Caudate nucleus (tissue), 63 donors: ENCODE measurements at places on chromosomes 16 and 17.

GRCh38 chr17:66753126-66753920 lies 81.6 kb upstream of the CACNG5 start:
- no peak for DNase-seq

GRCh38 chr17:41413982-41414381 lies 10.4 kb downstream of the KRT37 start:
- DNase-seq = no peak

- no peak for DNase-seq
These were observed 280.6 kb upstream of the SALL1 start for GRCh38 chr16:51431517-51432241.

DNA sequence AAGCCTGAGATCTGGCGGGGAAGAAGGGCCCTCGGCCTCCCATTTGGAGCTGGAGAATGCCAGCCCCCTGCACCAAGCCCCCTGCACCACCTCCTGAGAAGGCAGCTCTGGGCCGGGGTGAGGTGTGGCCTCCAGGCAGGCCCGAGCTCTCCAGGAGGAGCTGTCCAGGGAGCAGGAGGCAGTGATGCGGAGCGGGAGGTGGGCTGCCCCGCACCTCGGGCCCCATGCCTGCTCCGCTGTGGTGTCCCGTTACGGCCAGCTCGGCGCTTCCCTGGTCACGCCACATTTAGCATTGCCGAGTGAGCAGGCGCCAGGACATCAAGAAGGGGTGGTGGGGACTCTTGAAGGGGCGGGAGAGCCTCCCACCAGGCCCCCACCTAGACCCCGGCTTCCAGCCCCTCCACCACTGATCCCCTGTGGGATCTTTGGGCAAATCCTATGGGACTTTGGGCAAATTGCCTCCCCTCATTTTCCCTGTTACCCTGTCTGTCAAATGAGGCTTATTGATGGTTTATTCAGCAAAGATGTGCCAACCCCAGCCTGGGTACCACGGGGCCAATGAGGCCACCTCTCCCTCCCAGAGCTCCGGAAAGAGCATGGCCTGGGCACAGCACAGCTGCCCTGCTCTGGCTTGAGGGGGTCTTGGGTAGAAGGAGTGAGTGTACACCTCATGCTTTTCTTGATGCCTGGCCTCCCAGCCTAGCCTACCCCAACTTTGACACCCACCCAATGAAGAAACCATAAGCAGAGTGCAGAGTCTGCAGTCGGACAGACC lies 15.3 kb downstream of the FOXN1 start:
- DNase-seq = no peak

GRCh38 chr16:51752438-51752995 lies 601.4 kb upstream of the SALL1 start:
- no peak for DNase-seq

DNA sequence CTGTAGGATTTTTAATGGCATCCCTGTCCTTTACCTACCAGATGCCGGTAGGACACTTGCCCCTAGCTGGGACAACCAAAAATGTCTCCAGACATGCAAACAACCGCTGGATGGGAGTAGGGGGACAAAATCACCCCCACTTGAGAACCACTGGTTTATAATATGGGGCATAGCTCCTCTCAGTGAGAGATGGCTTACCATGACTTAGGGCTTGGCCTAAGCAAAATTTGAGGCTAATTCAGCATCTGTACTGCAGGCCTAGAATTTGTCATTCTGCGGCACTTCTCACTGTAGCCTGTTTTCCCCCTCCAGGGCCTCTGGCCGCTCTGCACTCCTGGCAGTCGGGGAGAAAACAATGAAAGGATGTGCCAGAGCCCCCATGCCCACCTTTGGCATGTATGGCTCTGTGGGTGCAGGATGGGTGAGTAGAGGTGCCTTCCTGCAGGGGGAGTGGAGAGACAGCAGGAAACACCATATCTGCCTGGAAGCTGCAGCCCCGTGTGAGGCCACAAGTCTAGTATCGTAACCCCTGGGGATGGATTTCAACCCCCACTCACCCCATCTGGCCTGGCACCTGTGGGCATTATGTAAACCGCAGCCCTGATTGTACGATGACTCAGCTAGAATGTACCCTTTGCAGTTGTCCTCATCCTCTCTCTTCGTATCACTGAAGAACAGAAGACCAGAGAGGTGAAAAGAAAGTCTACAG lies 268.1 kb downstream of the SOX9 start:
- DNase-seq = no peak

DNA sequence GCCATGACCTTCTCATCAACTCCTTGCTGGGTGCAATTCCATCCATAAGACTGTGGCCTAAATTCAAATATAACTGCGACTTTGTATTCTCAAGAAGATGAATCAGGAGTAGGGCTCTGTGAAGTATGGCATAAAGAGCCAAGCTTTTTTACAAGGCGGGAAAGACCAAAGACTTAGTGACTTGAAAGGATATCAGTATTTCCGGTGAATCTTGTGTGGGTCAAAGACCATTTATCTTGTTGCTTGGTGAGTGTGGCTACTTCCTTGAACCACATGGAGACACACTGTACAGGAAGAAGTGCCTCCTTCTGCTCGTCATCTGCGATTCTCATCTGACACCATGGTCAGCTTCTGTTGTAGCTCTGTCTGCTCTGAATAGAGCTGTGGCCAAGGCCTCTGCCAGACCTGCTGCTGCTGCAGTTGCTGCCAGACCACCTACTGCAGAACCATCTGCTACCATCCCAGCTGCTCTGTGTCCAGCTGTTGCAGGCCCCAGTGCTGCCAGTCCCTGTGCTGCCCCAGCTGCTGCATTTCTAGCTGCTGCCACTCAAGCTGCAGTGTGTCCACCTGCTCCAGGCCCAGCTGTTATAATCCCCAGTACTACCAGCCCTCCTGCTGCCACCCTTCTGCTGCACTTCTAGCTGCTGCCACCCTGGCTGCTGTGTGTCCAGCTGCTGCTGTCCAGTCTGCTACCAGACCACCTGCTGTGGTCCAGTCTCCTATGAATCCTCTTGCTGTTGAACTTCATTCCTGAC lies 6.1 kb upstream of the KRTAP2-4 start:
- no peak for DNase-seq

DNA sequence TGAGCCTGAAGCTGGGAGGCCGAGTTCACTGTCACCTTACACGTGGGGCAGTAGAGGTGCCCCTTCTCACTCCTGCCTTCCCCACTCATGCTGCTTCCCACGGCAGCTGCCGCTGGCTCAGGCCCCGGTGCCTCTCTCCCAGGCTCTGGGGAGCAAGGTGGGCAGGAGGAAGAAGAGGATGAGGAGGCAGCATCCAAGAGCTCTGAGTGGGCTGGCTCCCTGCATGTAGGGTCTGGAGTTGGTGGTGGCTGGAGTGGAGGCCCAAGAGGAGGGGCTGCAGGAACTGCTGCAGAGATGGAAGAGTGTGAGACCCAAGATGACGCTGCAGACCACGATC lies 8.9 kb downstream of the NKIRAS2 start:
- no peak for DNase-seq

DNA sequence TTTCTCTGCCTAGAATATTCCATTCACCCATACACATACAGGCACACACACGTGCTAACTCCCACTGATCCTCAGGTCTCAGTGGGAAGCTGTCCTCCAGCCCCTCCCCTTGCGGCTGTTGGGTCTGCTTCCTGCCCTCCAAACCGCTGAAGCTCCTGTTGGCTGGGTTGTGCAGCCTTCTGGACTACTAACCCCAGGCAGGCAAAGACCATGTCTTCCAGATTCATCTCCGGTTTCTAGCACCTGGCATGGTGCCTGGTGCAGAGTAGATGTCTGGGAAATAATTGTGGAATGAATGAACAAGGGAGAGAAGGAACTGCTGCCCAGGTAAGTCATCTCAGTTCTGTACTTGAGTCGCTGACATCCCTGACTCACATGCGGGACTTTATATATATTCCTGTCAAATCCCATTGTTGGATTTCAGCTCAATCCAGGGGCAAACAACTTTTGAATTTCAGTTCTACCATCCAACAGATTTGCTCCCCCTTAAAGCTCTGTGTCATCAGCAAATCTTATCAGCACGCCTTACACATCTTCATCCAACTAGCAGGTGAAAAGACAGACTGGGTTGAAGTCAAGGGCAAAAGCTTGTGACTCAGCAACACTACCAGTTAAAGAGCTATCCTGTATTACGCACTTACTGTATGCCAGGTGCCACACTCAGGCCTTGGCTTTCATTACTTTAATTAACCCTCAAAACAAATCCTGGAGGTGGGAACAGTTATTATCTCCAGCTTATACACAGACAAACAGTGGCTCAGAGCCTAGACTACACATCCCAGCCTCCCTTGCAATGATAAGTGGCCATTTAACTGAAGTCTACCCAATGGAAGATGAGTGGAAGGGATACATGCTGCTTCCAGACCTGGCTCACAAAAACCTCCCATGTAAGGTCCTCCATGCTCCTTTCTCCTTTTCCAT lies 51.1 kb downstream of the SRCIN1 start:
- no peak for DNase-seq
